ENCODE measurements at places on chromosomes 7 and 10.

GRCh38 chr10:69214666-69215131 is 5.4 kb upstream of the HKDC1 start:
- no peaks in the 10 kb centered on the region for H3K36me3 ChIP-seq
- H3K4me3 ChIP-seq, result no peak overlapping the region
- H3K27me3 ChIP-seq, result no peaks in the 10 kb centered on the region
- peaks cover 8% of the 10 kb centered on the region for H3K4me1 ChIP-seq

DNA sequence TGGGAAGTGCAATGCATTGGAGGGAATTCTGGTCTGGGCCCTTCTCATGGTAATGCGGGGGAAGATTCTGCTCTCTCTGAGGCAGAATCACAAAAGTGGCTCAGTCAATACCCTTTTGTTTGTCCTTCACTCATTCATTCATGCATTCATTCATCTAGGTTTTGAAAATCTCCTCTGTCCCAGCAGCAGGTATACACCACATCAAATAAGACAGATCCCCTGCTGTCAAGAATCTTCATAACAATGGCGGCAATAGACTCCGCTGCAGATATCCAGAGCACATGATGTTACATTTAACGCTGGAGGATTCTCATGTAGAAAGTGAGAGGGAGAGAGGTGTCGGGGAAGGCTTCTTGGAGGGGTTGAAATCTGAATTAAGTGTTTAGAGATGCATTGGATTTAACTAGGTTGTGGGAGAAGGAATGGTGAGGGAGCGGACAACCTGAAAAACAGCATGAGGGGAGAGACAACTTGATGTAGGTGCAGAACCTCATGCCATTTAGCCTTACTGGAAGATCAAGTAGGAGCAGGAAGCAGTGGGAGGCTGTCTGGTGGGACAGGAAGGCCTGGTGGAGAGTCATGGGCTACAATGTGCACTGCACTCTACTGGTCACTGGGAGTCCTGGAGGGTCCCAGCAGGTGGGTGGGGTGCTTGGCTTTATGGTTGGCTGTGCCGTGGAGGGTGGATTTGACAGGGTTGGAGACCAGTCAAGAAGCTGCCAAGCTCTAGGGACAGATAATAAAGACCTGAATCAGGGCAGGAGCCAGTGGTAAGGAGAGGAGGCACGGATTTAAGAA is 5.2 kb upstream of the FAM180A start:
- H3K27me3 ChIP-seq, result no peaks in the 10 kb centered on the region
- DNase-seq, result no peak
- H3K4me1 ChIP-seq, result peaks cover 6% of the 10 kb centered on the region
- no peak overlapping the region for H3K27ac ChIP-seq

DNA sequence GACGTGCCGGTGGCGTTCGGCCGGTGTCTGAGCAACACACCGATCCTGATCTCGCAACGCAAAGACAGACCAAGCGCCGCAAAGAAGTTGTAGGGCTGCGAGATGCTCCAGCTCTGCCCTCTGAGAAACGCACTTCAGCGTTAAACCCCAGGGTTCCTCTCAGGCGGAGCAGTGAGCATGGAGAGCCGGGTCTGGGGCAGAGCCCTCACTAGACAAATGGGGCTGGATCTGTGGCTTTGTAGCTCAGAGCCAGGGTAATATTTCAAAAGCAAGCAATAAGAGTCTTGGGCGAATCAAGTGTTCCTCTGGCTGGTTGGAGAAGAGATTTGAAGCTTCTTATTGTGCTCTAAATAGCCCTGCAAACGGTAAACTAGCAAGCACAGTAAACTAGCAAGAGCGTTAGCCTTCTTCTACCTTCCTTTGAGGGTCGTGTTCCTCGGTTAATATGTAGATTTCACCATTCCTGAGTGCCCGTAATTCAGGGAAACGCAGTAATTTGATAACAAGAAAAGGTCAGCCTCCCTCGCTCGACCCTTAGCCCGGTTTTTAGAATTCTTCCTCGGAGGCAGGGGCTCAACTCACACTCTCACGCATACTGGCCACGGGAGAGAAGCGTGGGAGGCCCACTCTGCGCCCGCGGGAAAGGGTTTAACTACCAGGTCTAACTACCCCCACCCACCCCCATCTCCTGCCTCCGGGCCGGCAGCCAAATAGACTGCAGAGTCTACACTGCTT is 6.7 kb downstream of the SKAP2 start:
- peaks cover 100% of the 10 kb centered on the region for H3K27me3 ChIP-seq
- H3K4me1 ChIP-seq, result no peaks in the 10 kb centered on the region
- H3K27ac ChIP-seq, result no peak overlapping the region
- no peaks in the 10 kb centered on the region for H3K36me3 ChIP-seq

- peaks cover 9% of the 10 kb centered on the region for H3K27me3 ChIP-seq
- no peaks in the 10 kb centered on the region for H3K36me3 ChIP-seq
- H3K4me1 ChIP-seq, result no peaks in the 10 kb centered on the region
- no peak overlapping the region for H3K27ac ChIP-seq
- H3K4me3 ChIP-seq, result no peak overlapping the region
These were observed 434.4 kb upstream of the MGMT start for GRCh38 chr10:129032372-129033313.

GRCh38 chr7:47400001-47400400 is 181.9 kb downstream of the TNS3 start:
- no peaks in the 10 kb centered on the region for H3K27me3 ChIP-seq
- no peak for DNase-seq
- H3K27ac ChIP-seq, result no peak overlapping the region
- no peaks in the 10 kb centered on the region for H3K36me3 ChIP-seq
- H3K4me3 ChIP-seq, result no peak overlapping the region

DNA sequence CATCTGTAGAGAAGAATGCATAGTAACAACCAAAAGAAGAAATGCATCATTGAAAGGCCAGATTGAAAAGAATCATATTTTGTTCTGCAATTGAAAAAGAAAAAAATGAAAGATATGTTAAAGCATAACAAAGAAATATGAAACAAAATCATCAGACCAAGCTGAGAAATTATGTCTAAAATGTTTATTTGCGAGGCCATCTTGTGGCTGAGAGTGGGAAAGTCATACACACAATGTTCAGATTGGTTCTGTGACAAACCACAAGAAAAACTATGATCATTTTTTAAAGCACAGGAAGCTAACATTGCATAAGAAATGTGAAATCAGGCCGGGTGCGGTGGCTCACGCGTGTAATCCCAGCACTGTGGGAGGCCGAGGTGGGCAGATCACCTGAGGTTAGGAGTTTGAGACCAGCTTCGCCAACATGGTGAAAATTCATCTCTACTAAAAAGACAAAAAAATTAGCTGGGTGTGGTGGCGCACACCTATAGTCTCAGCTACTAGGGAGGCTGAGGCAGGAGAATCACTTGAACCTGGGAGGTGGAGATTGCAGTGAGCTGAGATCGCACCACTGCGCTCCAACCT is 36.6 kb downstream of the ABCB5 start:
- no peaks in the 10 kb centered on the region for H3K4me1 ChIP-seq
- peak; percentile 10 for DNase-seq
- H3K36me3 ChIP-seq, result no peaks in the 10 kb centered on the region
- no peak overlapping the region for H3K4me3 ChIP-seq
- no peaks in the 10 kb centered on the region for H3K27me3 ChIP-seq

Data from cardiac muscle cell (in vitro differentiated cells and primary cell).